Mucosa of descending colon (tissue), 3 donors: ENCODE measurements at places on chromosomes 2 and 18. TPM values are rescaled to one million over a fixed set of nuclear protein-coding genes. Genes with fewer than 3 reads are reported as not detected.

Gene RSAD2
- 35.0 TPM for total RNA-seq

Gene CDH7
- total RNA-seq = not detected

Gene LINC00305
- total RNA-seq = not detected

Gene CKAP2L
- 1.2 TPM for total RNA-seq

Gene ANKMY1
- total RNA-seq = 23.0 TPM

Gene OSR1
- total RNA-seq = 15.8 TPM

DNA sequence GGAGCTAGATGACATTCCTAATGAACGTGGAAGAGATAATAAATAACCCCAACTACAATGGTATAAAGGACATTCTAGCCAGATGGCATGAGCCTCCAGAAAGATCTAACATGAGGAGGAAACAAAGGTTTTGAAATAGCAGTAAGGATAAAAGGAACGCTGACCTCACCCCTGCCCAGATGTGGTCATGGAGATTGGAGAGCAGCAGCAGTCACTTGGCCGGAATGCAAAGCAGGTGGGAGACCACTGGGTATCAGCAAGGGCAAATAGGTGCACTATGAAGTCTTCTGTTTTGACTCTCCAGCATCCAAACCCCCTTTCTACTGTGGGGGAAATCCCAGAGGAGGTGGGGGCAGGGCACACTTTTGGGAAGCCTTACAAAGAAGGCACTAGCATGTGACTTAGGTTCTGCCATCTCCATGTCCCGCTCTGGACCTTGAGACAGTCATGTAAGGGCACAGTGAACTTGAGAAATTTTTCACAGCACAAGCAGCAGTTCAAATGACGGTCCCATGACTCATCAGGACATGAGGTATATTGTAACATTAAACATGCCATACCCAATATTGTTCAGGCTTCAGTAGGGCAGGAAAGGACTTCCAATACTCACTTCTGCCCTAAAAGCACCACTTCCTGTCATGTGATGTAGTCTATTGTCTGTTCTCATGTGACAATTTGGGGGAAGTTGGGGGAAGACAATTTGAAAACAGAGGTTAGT, 55.2 kb downstream of the METTL4 start:
- no peak for DNase-seq

GRCh38 chr2:232870018-232870765, at the start of gene SNORC:
TSS of gene SNORC (plus strand) at chr2:232870264. CDS start at chr2:232870342, 78 bp downstream.
- DNase-seq = no peak

DNA sequence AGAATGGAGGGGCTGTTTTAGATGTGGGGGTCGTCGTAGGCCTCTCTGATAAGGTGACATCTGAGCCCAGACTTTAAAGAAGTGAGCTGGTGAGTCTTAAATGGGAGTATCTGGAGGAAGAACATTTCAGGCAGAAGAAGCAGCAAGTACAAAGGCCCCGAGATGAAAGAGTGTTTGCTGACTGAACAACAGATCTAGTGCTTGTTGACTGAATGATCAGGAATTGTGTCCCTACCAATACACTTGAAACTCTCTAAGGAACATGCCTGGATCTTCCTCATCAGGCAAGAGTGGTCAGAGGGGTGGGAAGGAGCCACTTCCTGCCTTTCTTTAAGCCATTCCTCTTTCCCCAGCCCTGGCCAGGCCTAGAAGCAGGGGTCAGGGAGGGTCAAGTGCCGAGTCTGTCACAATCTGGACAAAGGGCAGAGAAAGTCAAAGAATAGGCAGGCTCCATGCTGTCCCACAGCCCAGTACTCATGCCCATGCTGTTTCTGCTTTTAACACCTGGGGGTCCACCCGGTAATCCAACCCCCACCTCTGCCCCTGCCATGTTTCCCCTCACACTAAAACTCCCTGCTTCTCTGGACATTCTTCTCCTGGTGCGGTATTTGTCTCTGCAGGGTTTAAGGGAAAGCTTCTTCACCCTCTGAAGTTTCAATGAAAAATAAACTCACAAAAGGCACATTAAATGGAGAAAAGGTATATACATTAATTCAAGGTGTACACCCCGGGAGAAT, 3.0 kb upstream of the TMEM37 start:
- DNase-seq = no peak

- DNase-seq = no peak
Observed at GRCh38 chr2:153912798-153913396, 41.2 kb downstream of the GALNT13 start.

DNA sequence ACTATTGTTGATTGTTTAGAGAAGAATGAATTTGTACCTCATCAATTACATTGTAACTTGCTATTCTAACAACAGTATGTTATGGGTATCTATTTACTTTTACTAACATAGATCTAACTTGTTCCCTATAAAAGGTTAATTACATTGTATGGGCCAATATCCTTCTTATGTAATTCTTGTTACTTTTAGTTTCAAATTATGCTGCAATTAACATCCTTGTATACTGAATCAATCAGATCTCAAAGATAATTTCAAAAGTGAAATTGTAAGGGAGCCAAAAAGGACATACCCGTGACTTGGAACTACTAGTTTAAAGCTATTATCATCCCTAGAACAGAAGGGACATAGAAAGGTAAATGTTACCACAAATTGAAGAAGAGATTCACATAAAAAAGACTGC, 79.9 kb upstream of the RIT2 start:
- DNase-seq = no peak

- DNase-seq = no peak
Observed at GRCh38 chr2:140422759-140423158, 1642.6 kb upstream of the NXPH2 start.

- DNase-seq = no peak
Observed at GRCh38 chr2:239621611-239622010, 220.8 kb upstream of the HDAC4 start.

DNA sequence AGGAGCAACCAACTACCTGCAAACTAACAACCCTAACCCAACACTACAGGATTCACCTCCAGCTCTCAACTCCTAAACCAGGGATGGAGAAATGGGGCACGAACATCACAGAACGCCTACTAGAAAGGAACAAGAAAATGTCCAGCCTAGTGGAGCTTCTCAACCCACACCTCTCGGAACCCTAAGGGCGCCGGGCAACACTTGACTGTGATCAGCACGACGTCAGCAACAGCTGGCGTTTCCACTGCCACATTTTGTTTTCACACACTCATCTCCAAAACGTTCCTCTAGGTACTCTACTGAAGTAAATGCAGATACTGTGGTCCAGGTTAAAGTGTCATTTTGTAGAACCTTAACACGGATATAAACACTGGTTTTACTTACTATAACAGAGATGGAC, 4.2 kb downstream of the RNASEH1 start:
- no peak for DNase-seq

GRCh38 chr2:137925599-137925998, 38.7 kb upstream of the HNMT start:
- no peak for DNase-seq

DNA sequence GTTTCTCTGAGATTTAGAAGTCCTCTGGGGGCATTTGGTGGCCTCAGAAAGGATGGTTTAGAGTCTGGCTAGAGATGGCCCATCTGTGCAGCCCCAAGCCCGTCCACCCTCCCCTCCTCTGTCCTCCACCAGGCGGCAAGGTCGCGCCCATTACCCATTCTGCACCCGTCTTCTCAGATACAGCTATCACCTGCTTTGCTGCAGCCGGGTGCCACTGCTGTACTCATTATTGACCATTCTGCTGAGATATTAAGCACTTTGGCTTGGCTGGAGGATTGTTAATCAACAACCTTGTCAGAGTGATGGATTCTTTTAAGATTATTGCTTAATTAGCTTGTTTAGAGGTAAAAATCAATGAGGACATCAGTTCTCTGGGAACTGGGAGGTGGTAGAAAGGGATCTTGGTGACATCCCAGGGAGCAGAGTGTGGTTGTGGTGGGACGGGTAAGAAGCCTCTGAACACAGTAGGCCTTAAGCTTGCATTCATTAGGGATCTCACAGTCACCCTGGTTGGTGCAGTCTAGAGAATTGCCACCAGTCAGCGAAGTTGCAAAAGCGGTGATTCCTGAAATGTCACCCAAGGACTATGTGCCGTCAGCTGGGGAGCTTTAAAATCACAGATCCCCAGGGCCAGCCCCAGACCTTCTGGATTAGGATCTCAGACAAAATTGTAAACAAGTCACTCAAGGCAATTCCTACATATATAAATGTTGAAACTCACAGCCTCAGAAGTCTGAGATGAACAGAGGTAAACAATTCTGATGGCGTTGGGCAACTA, 90.9 kb downstream of the CAPN13 start:
- DNase-seq = no peak

GRCh38 chr18:67876871-67877270, 360.4 kb upstream of the DSEL start:
- no peak for DNase-seq

- DNase-seq = no peak
Observed at GRCh38 chr2:11968521-11968920, 222.1 kb downstream of the LPIN1 start.

- no peak for DNase-seq
Observed at GRCh38 chr18:3604498-3605408, 154.8 kb downstream of the TGIF1 start.

DNA sequence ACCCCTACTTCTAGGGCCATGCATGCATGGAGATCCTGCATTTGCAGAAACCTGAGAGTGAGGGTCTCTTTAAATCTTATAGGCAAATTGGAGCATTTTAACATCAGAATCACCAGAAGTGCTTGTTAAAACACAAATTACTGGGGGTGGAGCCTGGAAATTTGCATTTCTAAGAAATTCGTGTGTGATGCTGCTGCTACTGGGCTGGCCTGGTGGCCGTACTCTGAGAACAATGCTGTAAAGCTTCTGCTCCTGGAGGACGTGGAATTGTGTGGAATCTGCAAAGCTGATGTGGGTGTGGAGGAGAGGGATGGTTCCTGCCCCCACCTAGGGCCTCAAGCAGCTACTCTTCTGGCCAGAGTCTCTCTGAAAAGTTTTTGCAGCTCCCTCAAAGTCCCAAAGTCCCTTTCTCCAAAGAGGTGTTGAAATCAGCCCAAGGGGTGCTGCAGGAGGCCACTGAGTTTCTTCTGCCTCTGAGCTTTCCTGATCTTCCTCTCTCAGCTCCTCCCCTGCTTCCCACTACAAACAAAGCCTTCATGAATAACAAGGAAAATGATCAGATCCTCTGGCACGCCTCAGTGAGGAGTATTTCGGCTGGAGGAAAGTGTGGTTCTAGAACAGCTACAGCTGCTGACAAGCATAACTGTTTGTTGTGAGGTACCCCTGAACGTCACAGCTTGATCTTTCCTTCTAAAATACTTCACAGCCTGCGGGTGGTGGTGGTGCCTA, 508.3 kb downstream of the CNTNAP5 start:
- DNase-seq = no peak

GRCh38 chr18:69890558-69890957, 57.1 kb downstream of the CD226 start:
- no peak for DNase-seq

DNA sequence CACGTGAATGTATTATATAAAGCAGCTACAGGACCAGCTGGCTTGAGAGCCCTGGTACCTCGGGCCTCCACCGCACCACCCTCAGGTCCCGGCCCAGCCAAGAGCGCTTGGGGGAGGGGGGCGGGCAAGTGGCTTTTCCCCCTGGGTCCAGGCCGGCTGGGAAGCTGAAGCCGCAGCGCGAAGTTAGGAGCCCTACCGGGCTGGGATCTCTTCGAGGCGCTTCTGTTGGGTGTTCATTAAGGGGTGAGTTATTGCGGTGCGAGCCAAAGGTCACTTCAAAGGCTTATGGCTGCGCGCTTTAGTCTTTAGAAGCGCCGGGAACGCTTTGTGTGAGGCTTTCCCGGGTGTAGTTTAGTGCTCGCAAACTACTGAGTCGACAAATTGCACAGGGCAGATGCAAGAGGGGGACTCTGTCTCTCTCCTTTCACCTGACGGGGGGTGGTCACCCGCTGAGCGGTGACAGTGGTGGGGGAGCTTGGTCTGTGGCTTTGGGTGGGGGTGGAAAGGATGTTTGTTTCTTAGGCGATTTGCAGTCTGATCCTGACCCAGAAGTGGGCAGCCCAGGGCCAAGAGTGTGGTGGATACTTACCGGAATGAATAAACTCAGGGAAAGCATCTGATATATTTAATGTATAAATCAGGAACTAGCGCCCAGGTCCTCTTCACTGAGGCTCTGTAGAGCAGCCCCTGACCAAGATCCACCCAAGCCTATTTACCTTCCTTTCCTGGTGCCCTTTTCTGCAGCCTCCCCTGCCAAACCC, 6.0 kb downstream of the HOXD3 start:
- DNase-seq = no peak

- peak; percentile 30 for DNase-seq
Observed at GRCh38 chr2:177983183-177983788, 89.3 kb downstream of the PDE11A start.

- no peak for DNase-seq
Observed at GRCh38 chr18:56952026-56952425, 194.9 kb upstream of the BOD1L2 start.

GRCh38 chr2:3914241-3914640, 210.9 kb downstream of the DCDC2C start:
- DNase-seq = no peak

- no peak for DNase-seq
Observed at GRCh38 chr2:154686162-154686561, 12.3 kb upstream of the KCNJ3 start.

GRCh38 chr2:240713928-240714746, 22.5 kb downstream of the AQP12A start:
- DNase-seq = no peak

- DNase-seq = no peak
Observed at GRCh38 chr2:168211664-168212163, 35.7 kb downstream of the STK39 start.

- DNase-seq = no peak
Observed at GRCh38 chr2:7169593-7169992, 252.4 kb downstream of the RNF144A start.

DNA sequence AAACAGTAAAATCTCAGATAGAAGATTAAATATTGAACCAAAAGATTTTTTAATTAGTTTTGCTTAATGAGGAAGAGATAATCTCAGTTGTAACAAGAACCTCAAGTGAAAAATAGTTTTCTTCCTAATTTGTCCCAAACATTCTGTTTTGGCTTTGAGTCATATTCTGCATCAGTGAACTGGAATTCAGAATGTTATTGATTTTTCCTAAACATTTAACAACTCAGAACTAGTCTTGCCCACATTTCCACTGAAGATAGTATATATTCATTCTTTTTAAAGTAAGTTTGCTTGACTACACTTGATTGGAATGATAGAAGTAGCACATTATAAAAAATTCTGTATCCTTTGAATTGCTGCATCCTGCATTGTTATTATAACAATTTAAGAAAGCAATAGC, 85.7 kb upstream of the UGP2 start:
- no peak for DNase-seq

DNA sequence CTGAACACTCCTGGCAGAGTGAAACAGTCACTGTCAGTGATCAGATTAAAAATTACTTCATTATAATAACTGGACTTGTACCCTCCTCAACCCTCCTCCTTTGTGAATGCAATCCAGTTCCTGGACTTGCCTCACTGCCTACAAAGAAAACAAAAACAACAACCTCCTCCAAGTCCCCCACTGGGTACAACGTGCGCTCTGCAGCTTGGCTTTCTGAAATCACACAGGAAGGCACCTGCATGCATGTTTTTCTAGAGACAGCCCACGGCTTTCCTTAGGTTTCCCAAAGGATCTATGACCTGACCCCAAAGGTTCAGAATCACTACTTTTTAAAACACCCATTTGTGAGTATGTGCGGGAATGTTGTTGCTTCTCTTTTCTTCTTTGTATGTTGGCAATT, 61.4 kb upstream of the TUBA3E start:
- no peak for DNase-seq

GRCh38 chr2:190765386-190766173, 115.0 kb upstream of the GLS start:
- DNase-seq = no peak
